ENCODE measurements at places on chromosomes 1 and 21.

- DNase-seq: no peak
Observed at GRCh38 chr1:216916890-216917438, 193.7 kb upstream of the ESRRG start.

GRCh38 chr1:205061665-205062069 is 18.7 kb downstream of the CNTN2 start:
- DNase-seq: peak; percentile 77

- no peak for DNase-seq
Observed at GRCh38 chr1:228323401-228323800, 83.2 kb downstream of the TRIM11 start.

- no peak for DNase-seq
Observed at GRCh38 chr1:213790565-213790964, 197.2 kb upstream of the PROX1 start.

DNA sequence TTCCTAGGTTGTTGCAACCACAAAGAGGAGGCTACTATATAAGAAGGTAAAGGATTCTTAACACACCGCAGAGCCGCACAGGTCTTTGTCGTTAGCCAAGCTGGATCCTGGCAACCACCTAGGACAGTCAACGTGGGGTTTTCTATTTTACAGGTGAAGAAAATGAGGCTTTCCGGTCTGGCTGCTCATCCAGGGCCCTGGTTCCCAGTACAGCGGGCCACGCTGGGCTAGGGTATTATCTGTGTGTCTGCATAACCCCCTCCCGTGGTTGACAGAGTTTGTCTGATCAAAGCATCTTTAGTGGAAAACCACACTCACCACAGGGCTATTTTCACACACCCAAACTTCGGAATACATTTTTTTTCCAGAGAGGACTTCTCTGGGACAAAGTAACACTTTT is 39.0 kb upstream of the PDE9A start:
- DNase-seq: no peak

GRCh38 chr21:18252680-18253079 is 8.0 kb downstream of the CHODL start:
- DNase-seq: no peak

GRCh38 chr1:4600615-4601460 is 53.6 kb upstream of the AJAP1 start:
- no peak for DNase-seq

- DNase-seq: no peak
Observed at GRCh38 chr1:224804220-224804619, 125.3 kb upstream of the DNAH14 start.

GRCh38 chr21:38350684-38351083 is 93.9 kb downstream of the KCNJ15 start:
- DNase-seq: no peak

- DNase-seq: no peak
Observed at GRCh38 chr1:215344539-215344938, 222.6 kb upstream of the KCTD3 start.

DNA sequence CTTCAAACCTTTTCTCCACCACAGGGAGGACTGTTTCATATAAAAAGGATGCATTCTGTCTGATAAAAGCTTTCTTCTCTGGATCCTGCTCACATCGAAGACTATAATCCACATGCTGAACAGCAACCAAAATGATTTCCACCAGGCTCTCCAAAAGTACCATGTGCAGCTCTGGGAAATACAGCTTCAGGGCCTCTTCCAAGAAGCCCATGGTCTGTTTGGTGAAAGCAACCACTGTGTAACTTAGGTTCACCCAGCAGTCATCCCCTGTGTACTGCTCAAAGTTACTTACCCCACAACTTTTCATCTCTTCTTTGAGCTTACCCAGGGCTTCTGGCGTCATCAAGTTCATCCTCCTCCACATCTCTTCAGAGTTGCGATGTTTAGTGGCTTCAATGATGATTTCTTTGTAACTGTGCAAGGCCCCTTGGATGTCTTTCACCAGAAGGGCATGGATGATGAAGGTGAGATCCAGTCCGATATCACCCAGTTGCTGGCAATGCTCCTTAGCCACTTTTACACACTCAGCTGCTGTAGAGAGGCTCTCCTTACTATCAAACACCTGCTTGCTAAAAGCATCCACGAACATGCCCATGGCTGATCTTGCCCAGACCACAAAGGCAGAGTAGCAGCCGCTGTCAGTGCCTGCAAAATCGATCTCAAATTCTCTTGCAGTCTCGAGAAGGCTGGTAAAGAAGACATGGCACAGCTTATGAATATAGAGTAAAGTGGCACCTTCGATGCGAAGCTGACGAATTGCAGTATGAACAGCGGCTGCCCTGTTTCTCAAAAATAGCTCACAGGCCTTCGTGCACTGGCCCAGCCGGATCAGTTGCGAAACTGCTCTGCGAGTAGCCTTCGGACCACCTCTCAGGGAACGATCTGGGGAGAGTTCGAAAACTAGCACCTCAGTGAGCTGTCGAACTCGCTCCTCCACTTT is 1.7 kb downstream of the EXOC8 start:
- DNase-seq: no peak

GRCh38 chr1:198123133-198123532 is 33.7 kb upstream of the NEK7 start:
- no peak for DNase-seq

- DNase-seq: no peak
Observed at GRCh38 chr1:154263465-154264332, 8.7 kb upstream of the HAX1 start.

- DNase-seq: no peak
Observed at GRCh38 chr1:221806984-221807383, 65.1 kb upstream of the DUSP10 start.

- no peak for DNase-seq
Observed at GRCh38 chr21:9750341-9751086, 770.9 kb upstream of the TPTE start.

GRCh38 chr21:32481875-32482408 is 69.4 kb downstream of the EVA1C start:
- DNase-seq: no peak

DNA sequence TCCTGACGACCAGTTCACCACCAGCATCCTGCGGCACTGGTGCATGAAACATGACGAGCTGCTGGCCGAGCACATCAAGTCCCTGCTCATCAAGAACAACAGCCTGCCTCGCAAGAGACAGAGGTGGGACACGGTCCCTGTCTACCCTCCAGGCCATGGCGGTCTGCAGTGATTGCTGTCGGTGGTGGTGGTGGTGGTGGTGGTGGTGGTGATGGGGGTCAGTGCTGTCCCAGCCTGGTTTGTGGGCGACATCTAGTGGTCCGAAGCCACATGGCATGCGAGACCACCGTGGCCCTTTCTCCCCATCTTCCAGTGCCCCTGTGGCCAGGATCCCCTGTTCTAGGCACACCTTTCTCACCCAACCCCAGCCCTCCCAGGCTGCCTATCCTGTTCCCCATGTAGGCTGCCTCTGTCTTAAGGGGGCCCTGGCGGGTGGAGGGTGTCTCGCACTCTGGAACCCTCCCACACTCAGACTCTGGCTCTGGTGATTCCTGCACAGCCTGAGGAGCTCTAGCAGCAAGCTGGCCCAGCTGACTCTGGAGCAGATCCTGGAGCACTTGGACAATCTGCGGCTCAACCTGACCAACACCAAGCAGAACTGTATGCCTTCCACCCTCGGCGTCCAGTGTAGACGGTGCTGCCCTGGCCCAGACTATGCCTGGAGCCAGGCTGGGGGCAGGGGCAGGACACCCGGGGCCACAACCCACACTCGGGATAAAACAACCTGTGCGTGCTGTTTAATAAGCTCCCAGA is 3.2 kb upstream of the SLC27A3 start:
- DNase-seq: peak; percentile 29

DNA sequence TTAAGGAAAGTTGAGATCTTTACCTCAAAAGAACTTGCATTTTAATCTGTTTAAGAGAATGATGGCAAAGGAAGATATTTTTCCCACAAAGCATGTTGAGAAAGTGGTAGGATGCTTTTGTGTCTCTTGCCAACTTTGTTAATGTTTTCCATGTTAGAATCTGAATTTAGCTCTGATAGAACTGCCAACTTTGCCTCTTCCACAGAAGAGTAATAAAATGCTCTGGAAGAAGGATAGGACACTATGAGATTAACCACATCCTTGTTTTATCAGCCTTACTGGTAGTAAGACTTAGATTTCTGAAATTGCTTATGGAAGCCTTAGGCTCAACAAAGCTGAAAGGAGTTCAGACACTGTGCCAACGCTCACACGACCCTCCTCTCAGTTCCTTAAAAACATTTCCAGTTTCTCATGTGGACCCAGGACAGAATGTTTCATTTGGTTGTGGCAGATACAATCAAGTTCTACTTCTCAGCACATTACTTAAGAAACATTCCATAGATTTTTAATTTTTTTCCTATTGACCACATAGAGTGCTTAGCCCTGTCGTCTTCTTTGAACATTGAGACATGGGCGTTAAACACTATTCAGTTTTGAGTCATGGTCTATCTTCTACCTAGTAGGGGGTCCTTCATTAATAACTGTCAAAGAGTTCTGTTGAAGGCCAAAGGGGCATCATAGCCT is 59.0 kb downstream of the MTR start:
- DNase-seq: no peak

- peak; percentile 97 for DNase-seq
Observed at GRCh38 chr1:64917328-64917861, 49.0 kb downstream of the JAK1 start.

- DNase-seq: no peak
Observed at GRCh38 chr1:112997781-112998180, 41.8 kb upstream of the SLC16A1 start.

GRCh38 chr1:14297356-14297755 is 301.1 kb upstream of the KAZN start:
- DNase-seq: no peak

- DNase-seq: peak; percentile 75
Observed at GRCh38 chr21:41953831-41954653, at the start of gene C2CD2. TSS of gene C2CD2 (minus strand) at chr21:41954018. CDS start at chr21:41953648, 370 bp downstream.

DNA sequence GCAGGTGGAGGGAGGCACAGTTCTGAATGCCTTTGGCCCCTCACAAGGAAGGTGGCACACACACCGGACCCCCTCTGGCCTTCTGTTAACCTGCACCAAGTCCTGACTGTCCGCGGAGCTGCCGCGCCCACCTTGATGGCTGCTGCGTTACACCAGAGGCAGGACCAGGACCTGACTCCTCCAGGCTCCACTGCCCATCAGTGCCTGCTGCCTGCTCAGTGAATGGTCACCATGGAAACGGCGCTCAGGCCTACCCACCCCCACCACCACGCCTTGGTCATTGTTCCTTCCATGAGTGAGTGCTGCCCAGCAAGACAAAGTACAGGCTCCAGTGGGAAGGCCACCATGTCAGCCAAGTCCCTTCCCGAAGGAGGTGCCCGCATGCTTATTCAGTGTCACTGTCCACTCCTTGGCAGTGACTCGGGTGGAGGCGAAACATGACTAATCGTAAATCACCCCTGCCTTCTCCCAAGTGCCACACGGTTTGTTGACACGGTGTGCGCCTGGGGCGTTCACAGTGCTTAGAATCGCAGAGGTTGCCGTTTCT is 57.3 kb downstream of the SLC37A1 start:
- no peak for DNase-seq

GRCh38 chr1:28046716-28047115 is 41.7 kb downstream of the EYA3 start:
- no peak for DNase-seq

DNA sequence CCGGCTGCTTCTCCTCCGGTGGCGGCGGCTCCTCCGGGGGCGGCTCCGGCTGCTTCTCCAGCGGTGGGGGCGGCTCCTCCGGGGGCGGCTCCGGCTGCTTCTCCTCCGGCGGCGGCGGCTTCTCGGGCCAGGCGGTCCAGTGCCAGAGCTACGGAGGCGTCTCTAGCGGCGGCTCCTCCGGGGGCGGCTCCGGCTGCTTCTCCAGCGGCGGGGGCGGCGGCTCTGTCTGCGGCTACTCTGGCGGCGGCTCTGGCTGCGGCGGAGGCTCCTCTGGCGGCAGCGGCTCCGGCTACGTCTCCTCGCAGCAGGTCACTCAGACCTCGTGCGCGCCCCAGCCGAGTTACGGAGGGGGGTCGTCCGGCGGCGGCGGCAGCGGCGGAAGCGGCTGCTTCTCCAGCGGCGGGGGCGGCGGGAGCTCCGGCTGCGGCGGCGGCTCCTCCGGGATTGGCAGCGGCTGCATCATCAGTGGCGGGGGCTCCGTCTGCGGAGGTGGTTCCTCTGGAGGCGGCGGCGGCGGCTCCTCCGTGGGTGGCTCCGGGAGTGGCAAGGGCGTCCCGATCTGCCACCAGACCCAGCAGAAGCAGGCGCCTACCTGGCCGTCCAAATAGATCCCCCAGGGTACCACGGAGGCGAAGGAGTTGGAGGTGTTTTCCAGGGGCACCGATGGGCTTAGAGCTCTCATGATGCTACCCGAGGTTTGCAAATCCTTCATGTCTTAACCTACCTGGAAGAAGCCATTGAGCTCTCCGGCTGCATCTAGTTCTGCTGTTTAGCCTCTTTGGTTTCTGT is 2.0 kb downstream of the LORICRIN start:
- no peak for DNase-seq

DNA sequence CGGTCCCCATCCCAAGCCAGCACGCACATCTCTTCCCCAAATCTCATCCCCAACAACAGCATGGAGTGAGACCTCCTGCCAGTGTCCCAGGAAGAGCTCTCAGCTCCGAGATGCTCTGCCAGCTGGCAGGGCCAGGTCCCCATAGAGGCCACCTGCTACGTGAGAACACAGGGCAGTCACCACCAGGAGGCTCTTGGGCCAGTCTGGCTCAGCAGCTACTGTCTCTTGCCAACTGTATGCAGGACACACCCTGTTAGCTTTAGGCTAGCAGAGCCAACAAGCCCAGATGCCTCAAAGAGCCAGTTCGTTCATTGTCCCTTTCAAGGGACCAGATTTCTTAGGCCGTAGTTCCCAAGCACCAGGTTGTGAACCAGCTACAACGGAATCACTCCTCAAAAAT is 36.9 kb downstream of the FBXO2 start:
- DNase-seq: no peak

GRCh38 chr1:4638345-4638729 is 16.1 kb upstream of the AJAP1 start:
- no peak for DNase-seq

DNA sequence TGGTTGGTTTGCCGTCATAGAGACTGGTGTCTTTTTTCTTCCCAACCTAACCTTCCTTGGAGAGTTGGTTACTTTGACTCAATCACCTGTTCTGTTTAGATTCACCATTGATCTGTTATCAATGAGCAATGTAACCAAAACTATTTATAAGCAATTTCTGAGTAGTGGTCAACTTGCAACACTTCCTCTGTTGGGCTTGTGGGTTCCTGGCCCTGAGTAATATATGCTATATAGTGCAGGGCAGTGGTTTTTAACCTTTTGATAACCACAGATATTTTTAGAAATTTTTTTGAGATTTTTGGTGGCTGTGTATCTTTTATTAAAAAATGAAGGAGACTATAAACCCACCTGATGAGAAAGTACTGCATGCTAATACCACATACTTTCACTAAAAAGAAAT is 9.4 kb upstream of the XCL1 start:
- no peak for DNase-seq

DNA sequence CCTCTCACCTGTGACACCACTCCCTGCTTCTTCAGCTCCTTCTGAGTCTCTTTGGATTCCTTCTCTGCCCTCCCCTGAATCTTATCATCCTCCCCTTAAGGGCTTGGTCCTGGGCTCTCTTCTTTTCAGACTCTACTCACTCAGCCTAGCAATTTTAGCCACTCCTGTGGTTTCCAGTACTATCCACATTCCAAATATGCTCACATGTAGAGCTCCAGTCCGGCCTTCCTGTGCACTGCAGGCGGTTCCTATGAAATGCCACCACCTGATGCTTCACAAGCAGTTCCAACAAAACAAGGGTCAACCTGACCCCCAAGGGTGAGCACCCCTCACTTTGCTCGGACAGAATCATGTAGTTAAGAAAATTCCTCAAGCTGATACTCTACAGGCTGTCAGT is 35.9 kb downstream of the MAB21L3 start:
- DNase-seq: no peak

- no peak for DNase-seq
Observed at GRCh38 chr1:228669242-228669585, 66.1 kb upstream of the RHOU start.
